Naive thymus-derived CD4-positive, alpha-beta T cell (primary cell): ENCODE measurements at places on chromosomes 2 and 18. TPM values are rescaled to one million over a fixed set of nuclear protein-coding genes. Genes with fewer than 3 reads are reported as not detected.

The SMAD4 gene
- total RNA-seq = 92.5 and 96.6 TPM in 2 replicates

The HOXD11 gene
- total RNA-seq = not detected

The HTRA2 gene
- 27.8 TPM for total RNA-seq

The SLC9A4 gene
- total RNA-seq = 0.05 and 0.10 TPM in 2 replicates

The C2orf78 gene
- not detected for total RNA-seq

The IL1F10 gene
- not detected for total RNA-seq

The IRS1 gene
- total RNA-seq = 3.3 TPM

The BARD1 gene
- 5.3 TPM for total RNA-seq

DNA sequence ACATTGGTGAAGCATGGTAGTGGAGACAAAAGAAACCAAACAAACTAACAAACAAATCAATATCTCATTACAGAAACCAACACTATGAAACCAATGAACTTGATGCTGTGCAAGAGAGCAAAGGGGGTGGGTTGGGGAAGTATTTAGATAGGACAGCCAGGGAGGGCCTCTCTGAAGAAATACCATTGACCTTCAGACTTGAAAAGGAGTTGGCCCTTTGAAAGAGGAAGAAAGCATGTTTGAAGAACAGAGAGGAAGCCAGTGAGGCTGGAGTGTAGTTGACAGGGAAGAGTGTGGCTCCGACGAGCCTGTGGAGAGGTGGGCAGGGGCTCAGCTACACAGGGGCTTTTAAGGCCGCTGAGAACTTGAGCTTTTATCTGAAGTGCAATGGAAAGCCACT is 151.0 kb upstream of the GATA6 start:
- H3K4me3 ChIP-seq = no peak overlapping the region
- H3K27ac ChIP-seq = no peak overlapping the region
- DNase-seq = no peak
- no peaks in the 10 kb centered on the region for H3K36me3 ChIP-seq

DNA sequence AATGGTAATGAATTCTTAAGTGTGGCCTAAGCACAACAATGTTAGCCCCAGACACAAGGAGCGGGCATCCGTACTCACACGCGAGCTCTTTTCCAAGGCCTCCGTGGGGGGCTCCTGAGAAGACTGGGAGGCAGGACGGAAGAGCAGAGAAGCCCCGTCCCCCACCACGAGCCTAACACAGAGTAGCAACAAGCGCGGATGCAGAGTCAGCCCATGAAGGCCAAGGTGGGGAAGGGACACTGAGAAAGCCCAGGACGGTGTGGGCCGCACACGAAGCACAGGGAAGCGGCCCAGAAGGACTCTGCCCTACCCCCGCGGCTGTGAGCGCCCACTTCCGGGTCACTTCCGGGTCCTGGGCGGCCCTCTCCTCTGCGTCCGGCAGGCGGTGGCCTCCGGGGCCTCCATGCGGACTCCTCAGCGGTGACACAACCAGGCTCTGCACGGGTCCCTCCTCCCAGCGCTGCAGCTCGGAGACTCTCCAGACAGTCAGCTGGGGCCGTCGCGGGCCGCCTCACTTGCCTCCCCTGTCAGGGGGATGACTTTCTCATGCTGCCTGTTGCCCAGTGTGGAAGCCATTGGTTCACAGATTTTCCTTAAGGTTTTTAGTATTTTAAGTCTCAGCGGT is 151.5 kb downstream of the MTCL1 start:
- no peaks in the 10 kb centered on the region for H3K4me1 ChIP-seq
- H3K36me3 ChIP-seq = no peaks in the 10 kb centered on the region
- no peaks in the 10 kb centered on the region for H3K27me3 ChIP-seq
- no peak for DNase-seq
- H3K4me3 ChIP-seq = no peak overlapping the region

DNA sequence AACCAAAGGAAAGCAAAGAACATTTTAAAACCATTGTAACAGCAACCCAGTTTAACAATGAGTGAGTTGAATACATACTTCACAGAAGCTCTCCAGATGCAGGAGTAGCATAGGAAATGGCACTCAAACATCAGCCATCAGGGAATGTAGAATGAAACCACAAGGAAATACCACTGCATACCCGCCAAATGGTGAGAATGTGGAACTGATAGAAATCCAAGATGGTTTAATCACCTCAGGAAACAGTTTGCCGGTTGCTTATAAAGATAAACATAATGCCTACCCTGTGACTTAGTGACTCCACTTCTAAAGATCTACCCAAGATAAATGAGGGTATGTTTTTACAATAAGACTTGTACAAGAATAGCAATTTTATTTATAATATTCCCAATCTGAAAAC is 132.0 kb downstream of the GALNT1 start:
- H3K4me1 ChIP-seq = no peaks in the 10 kb centered on the region
- H3K36me3 ChIP-seq = no peaks in the 10 kb centered on the region
- no peaks in the 10 kb centered on the region for H3K27me3 ChIP-seq
- DNase-seq = no peak
- no peak overlapping the region for H3K4me3 ChIP-seq
- no peak overlapping the region for H3K27ac ChIP-seq

DNA sequence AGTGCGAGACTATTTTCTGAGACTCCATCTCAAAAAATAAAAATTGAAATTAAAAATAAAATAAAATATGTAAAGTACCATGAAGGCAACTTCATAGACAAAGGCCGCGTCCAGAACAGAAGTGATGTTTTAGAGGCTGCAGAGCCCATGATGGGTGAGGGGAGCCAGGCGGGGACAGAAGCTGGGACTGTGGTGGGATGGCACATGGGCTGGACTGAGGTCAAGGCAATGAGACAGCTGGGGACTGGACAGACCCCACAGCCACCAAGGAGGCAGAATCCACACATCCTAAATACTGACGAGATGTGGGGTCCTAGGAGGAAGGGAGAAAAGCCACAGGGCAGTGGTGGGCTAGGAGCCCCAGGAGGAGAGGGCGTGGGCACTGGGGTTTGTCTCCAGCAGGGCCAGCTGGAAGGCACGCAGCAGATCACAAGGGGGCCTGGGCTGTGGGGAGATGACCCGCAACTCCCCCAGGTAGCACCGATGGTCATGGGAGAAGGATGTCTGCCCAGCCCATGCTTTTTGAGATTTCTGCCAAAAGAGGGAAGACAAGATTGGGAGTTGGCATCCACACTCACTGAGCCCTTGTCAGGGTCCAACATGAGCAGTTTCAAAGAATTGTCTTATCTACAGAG is 74.3 kb downstream of the KCNF1 start:
- DNase-seq = no peak
- no peak overlapping the region for H3K27ac ChIP-seq
- H3K36me3 ChIP-seq = no peaks in the 10 kb centered on the region

DNA sequence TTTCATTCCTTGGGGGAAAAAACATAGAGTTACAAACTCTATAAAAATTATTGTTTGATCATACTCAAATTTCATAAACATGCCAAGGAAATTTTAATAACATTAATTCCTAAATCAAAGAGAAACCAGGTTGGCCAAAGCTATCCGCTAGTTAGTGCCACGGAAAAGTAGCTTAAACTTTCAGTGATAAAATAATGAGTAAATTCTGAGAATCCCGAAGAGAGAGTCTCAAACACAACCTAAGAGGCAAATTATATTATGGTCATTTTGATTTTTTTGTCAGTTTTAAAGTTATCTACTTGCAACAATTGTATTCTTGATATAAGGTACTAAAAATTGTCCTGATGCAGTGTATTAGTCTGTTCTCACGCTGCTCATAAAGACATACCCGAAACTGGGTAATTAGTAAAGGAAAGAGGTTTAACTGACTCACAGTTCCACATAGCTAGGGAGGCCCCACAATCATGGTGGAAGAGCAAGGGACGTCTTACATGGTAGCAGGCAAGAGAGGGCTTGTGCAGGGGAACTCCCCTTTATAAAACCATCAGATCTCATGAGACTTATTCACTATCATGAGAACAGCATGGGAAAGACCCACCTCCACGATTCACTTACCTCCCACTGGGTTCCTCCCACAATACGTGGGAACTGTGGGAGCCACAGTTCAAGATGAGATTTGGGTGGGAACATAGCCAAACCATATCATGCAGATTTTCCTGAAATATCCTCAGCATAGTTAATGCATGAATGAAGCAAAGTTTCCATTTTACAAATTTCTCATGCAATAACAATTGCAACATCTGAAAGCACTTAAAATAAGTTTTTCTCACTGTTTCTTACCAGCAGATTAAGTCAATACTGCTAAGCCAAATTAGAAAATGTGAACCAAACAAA is 205.9 kb upstream of the STK17B start:
- no peak overlapping the region for H3K4me3 ChIP-seq
- no peak for DNase-seq
- no peaks in the 10 kb centered on the region for H3K27me3 ChIP-seq
- H3K4me1 ChIP-seq = no peaks in the 10 kb centered on the region
- no peak overlapping the region for H3K27ac ChIP-seq

DNA sequence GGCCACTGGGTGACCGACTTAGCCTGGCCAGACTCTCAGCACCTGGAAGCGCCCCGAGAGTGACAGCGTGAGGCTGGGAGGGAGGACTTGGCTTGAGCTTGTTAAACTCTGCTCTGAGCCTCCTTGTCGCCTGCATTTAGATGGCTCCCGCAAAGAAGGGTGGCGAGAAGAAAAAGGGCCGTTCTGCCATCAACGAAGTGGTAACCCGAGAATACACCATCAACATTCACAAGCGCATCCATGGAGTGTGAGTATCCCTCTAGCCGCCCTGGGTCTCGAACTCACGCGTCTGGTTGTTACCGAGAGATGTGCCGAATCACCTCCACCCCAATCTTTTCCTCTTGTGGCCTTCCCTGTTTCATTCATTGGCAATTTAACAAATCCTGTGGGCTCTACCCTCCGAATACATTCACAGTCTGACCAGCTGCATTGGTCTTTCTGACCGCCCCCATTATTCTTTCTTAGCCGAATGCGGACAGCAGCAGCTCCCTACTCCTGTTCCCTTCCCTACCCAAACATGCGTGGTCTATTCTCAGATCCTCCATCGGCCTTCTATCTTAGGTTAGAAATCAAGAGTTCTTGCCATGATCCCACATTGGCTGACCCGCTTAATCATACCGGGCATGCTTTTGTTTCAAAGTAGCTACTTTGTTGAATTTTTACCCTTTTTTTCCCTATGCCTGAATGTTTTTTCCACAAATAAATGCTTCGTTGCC is 631 bp downstream of the RPL31 start:
- peak; percentile 13 for DNase-seq
- peak overlapping the region; percentile 86 for H3K27ac ChIP-seq
- H3K4me1 ChIP-seq = peaks cover 18% of the 10 kb centered on the region
- H3K4me3 ChIP-seq = peak overlapping the region; percentile 93
- H3K36me3 ChIP-seq = peaks cover 28% of the 10 kb centered on the region

GRCh38 chr2:4753721-4754120 is 938.5 kb upstream of the SOX11 start:
- no peak overlapping the region for H3K4me3 ChIP-seq
- no peak for DNase-seq
- no peaks in the 10 kb centered on the region for H3K36me3 ChIP-seq
- H3K4me1 ChIP-seq = no peaks in the 10 kb centered on the region
- H3K27ac ChIP-seq = no peak overlapping the region
- H3K27me3 ChIP-seq = no peaks in the 10 kb centered on the region

DNA sequence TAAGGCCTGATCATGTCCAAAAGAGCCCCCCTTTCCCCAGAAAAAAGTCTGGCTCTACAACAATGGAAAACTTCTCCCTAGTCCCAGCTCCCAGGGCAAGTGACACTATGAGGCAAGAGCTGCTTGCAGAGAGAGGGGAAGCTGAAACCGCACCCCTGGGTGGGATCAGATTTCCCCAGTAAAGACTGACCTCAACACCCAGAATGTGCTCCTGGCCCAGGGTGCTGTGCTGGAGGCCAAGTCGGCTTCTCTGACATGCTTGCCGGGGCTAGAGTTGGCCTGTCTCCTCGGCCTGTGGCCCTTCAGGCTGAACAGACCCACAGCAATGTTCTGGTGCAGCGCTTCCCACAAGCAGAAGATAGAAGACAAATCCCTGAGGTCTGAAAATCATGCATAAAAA is 18.4 kb upstream of the ST8SIA3 start:
- no peak overlapping the region for H3K27ac ChIP-seq
- no peaks in the 10 kb centered on the region for H3K27me3 ChIP-seq
- H3K4me3 ChIP-seq = no peak overlapping the region
- H3K4me1 ChIP-seq = no peaks in the 10 kb centered on the region

GRCh38 chr2:228725031-228725430 is 543.5 kb upstream of the SPHKAP start:
- H3K27ac ChIP-seq = no peak overlapping the region
- no peaks in the 10 kb centered on the region for H3K4me1 ChIP-seq
- no peaks in the 10 kb centered on the region for H3K27me3 ChIP-seq
- H3K4me3 ChIP-seq = no peak overlapping the region

- no peaks in the 10 kb centered on the region for H3K4me1 ChIP-seq
- H3K27me3 ChIP-seq = no peaks in the 10 kb centered on the region
- H3K27ac ChIP-seq = no peak overlapping the region
- no peak for DNase-seq
- no peak overlapping the region for H3K4me3 ChIP-seq
Observed at GRCh38 chr18:74694436-74694835, 96.8 kb downstream of the ZNF407 start.

GRCh38 chr18:3799515-3799914 is 349.5 kb downstream of the TGIF1 start:
- H3K27ac ChIP-seq = no peak overlapping the region
- no peak overlapping the region for H3K4me3 ChIP-seq
- no peak for DNase-seq
- no peaks in the 10 kb centered on the region for H3K27me3 ChIP-seq
- no peaks in the 10 kb centered on the region for H3K36me3 ChIP-seq

DNA sequence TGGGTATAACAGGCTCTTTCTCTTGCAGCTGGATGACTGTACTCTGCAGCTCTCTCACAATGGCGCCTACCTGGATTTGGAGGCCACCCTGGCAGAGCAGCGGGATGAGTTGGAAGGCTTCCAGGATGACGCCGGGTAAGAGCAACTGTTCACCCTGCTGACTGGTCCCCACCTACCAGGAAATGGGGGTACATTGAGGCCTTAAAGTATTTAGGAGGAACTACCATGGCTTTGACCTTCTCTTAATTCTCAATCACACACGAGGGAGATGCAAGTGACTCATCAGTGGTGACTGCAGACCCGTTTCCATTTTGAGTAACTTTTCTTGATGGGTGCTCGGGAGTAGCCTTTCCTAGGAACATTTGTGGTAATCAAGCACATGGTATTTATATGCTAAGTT is 58.0 kb downstream of the FHOD3 start:
- H3K4me1 ChIP-seq = no peaks in the 10 kb centered on the region
- no peak overlapping the region for H3K27ac ChIP-seq
- no peak overlapping the region for H3K4me3 ChIP-seq

- no peaks in the 10 kb centered on the region for H3K4me1 ChIP-seq
- no peaks in the 10 kb centered on the region for H3K36me3 ChIP-seq
- DNase-seq = no peak
- no peaks in the 10 kb centered on the region for H3K27me3 ChIP-seq
Observed at GRCh38 chr18:54257015-54257414, 12.3 kb upstream of the POLI start.
